ENCODE measurements at places on chromosomes 5 and 9.
A peak's percentile ranks its signal among the peaks of the same experiment; 100 is the strongest.

DNA sequence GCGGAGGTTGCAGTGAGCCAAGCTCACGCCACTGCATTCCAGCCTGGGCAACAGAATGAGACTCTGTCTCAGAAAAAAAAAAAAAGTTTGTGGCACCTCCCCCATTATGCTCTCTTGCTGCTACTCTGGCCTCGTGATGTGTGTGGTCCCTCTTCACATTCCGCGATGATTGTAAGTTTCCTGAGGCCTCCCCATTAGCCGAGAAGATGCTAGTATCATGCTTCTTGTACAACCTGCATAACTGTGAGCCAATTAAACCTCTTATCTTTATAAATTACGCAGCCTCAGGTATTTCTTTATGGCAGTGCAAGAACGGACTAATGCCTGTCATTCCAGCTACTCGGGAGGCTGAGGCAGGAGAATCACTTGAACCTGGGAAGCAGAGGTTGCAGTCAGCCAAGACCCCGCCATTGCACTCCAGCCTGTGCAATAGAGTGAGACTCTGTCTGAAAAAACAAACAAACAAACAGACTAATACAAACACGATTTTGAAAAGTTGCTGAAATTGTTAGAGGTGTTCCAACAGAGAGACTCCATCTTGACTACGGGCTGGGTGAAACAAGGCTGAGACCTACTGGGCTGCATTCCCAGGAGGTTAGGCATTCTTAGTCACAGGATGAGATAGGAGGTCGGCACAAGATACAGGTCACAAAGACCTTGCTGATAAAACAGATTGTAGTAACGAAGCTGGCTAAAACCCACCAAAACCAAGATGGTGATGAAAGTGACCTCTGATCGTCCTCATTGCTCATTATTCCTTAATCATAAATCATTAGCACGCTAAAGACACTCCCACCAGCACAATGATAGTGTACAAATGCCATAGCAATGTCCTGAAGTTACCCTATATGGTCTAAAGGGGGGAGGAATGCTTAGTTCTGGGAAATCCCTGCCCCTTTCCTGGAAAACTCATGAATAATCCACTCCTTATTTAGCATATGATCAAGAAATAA lies 8.3 kb upstream of the AFF4 start:
- DNase-seq: no peak

DNA sequence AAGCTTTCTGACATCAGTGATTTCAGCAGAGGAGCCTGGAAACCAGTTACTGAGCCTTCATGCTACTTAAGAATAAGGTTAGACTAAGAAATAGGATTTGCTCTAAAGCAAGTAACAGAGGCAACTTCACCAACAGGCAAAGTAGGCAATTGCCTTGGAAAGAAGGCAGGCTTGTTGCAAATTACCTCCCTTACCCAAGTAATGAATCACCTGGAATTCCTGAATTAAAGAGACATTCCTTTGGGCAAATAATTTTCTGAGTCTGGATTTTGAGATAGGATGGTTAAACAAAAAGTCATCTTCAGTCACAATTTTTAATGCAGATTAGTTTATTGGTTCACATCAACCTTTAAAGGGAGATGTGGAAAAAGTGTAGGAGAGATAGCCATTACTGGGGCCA lies 92.8 kb downstream of the ITGA1 start:
- DNase-seq: no peak

- DNase-seq: no peak
Measured at GRCh38 chr5:167352801-167353200, 938.6 kb upstream of the WWC1 start.

- peak; percentile 78 for DNase-seq
Measured at GRCh38 chr5:128213340-128213739, 129.8 kb downstream of the SLC12A2 start.

GRCh38 chr5:81726297-81726696 lies 24.6 kb downstream of the SSBP2 start:
- DNase-seq: no peak

DNA sequence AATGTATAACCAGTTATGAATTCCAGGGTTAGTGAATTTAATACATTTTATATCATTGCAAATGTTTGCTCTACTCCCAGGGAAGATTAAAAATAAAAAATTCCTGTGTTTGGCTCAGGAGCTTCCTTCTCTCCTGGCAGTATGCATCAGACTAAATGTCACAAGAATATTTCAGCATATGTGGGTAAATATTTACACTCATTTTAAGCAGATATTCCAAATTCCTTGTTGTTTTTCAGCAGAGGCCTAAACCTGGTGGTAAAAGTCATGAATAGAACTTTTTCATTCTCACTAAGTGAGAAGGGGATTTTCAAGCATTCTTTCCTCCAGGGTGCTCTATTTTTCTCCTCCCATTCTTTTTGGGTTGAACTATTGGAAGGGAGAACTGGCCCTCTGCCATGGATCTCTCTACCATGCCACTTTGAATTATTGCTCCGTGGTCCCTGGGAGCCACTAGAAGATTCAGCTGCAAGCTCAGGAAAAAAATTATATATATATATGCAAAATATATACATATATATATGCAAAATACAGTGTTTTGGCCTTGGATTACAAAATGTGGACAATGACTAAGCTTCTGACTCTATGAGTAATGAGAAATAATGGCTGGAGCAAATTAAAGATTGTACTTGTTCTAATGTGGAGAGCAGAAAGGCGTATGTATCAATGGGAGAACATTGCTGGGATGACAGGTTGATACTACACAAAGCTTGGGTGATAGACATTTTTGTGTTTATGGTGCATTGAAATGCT lies 180.6 kb upstream of the PAPPA start:
- no peak for DNase-seq

GRCh38 chr9:104835161-104835560 lies 71.2 kb downstream of the NIPSNAP3B start:
- DNase-seq: no peak

- DNase-seq: no peak
Measured at GRCh38 chr5:140287801-140288521, 14.9 kb downstream of the PFDN1 start.

DNA sequence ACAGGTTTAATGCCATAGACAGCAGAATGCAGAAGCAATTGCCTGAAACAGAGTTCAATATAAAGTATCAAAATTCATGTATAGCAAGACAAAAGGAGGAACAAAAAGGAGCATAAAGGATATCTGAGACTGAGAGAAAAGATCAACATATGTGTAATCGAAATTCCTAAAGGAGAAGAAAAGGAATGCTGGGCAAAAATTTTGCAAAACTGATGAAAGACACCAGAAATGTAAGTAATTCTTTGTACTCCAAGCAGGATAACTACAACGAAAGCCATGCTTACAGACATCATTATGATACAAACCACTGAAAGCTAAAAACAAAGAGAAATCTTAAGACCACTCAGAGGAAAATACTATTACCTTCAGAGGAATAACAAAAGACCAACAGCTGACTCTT lies 72.8 kb upstream of the MTAP start:
- DNase-seq: no peak

DNA sequence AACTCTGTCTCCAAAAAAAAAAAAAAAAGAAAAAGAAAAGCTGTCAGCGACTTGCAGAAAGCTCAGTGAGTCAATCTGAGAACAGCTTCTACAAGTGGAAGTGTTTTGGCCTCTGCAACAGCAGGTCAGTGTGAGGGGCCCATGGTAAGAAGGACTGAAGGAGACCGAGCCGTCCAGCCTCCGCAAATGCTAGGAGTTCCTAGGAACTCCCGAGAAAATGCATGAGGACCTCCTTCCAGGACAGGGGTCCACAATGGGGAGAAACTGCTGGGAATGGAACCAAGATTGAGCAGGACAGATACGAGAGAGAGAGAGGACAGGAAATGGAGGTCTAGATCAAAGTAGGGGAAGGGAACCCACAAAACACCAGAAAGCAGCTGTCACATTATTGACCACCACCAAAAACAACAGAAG lies 180.5 kb downstream of the CRB2 start:
- no peak for DNase-seq

DNA sequence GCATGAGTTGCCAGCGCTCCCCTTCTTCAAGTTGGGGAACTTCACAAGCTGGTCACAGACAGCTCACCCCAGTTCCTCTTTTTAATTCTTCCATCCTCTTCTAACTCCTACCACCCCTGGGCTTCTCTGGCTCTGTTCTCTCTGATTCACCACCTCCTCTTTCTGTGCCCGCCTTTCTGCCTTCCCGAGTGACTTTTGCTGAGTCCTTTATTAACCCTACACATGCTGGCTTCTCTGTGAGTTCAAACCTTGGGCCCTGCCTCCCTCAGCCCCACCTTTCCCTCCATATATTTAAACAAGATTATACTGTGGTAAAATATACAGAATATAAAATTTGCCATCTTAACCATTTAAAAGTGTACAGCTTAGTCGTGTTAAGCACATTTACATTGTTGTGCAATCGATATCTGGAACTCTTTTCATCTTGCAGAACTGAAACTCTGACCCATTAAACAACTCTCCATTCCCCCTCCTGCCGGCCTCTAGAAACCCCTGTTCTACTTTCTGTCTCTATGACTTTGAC lies 32.0 kb downstream of the SLC46A2 start:
- DNase-seq: peak; percentile 5

DNA sequence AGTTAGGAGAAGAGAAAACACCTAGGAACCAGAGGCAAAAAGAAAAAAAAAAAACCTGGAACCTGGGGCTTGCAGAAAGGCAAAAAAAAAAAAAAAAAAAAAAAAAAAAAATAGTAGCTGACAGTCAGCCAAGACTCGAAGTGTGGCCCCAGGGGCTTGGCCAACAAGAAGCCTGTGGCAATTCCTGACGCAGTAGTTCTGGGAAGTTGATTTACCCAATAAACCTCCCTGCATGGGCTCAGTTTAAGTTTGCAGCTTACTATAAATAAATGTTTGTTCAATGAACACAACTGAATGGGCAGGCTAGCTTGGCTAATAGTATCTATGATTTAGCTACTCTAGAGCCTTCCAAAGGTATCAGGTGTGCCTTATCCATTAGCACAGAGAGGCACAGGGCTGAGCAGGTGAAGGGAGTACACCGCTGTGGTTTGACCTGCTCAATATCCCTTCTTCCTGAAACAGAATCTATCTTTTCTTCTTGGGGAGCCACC lies 21.3 kb upstream of the GLRX start:
- peak; percentile 86 for DNase-seq

GRCh38 chr5:171121638-171122037 lies 187.4 kb upstream of the TLX3 start:
- no peak for DNase-seq

DNA sequence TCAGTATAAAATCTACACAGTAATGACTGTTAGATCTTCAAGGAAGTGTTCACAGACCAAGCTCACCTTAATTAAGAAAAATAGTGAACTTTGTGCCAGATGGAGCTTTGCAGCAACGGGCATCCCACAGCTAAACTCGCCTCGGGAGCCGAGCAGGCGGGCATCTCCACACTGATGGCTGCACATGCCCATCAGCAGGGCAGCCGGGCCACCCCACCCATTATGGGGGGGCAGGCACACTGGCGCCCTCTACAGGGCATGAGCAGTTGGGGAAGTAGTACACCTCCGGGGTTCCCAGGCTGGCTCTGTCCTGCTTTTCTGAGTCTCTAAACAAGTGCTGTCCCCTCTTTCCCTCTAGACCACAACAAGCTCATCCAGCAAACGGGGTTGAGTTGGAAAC lies 21.6 kb downstream of the ANKS6 start:
- peak; percentile 28 for DNase-seq

GRCh38 chr9:87193925-87194868 lies 246.9 kb upstream of the GAS1 start:
- peak; percentile 57 for DNase-seq

GRCh38 chr5:4095918-4096630 lies 500.4 kb downstream of the IRX1 start:
- no peak for DNase-seq

DNA sequence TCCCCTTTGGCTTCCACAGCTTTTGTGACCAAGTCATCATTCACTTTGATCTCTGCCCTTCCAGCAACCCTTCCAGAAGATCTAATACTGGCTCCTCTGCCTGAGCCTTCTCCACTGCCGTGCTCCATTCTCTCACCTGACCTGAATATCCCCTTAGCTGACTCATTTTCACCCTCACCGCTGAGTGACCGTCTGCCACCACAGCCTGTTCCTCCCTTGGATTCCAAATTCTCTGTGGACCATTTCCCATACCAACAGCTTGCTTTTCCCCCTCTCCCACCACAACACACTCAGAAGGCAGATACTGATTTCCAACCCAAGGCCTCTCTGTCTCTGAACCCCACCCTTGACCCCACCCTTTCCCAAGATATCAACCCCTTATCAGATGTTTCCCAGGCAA lies 20.5 kb upstream of the SPATA31D1 start:
- no peak for DNase-seq

- DNase-seq: no peak
Measured at GRCh38 chr5:176813587-176814312, 3.4 kb downstream of the UNC5A start.

DNA sequence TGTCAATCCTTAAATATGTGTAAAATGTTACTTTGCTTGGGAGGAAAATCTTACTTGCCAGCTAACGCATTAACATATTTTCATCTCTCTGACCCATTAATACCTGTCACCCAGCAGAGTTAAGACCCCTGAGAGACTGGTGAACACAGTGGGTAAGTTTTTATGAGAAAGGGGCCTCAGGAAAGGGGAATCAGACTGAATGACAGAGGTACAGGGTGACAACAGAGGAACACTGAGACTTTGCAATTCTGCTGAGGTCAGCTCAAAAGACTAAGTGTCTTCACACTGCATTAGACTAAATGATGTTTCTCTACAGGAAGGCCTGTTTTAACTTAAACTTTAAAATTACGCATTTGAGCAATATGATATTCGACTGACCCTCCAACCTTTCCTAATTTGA lies 223.8 kb downstream of the EFNA5 start:
- DNase-seq: no peak

- DNase-seq: no peak
Measured at GRCh38 chr9:127386249-127386648, 10.7 kb upstream of the SLC2A8 start.

- peak; percentile 91 for DNase-seq
Measured at GRCh38 chr9:125522328-125522725, 184.7 kb downstream of the MAPKAP1 start.

GRCh38 chr5:111703662-111704061 lies 53.3 kb downstream of the NREP start:
- no peak for DNase-seq
